Cardiac septum (tissue), 1 donor: ENCODE measurements at places on chromosomes 6 and 20.

DNA sequence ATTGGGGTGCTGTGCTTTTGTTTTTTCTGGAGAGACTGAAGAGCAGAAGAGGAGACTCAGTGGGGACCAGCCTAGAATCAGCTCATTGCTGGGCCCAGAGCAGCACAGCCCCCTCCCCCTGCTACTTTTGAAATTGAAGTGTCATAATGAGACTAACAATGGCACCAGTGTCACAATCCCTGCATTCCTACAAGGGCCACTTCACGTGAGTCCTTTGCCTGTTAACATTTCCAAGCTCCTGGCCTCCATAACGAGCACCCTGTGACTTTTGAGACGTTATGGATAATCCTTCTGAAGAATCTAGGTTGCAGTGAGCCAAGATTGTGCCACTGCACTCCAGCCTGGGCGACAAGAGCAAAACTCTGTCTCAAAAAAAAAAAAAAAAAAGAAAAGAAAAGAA lies 41.7 kb downstream of the CNBD2 start:
- DNase-seq = no peak

DNA sequence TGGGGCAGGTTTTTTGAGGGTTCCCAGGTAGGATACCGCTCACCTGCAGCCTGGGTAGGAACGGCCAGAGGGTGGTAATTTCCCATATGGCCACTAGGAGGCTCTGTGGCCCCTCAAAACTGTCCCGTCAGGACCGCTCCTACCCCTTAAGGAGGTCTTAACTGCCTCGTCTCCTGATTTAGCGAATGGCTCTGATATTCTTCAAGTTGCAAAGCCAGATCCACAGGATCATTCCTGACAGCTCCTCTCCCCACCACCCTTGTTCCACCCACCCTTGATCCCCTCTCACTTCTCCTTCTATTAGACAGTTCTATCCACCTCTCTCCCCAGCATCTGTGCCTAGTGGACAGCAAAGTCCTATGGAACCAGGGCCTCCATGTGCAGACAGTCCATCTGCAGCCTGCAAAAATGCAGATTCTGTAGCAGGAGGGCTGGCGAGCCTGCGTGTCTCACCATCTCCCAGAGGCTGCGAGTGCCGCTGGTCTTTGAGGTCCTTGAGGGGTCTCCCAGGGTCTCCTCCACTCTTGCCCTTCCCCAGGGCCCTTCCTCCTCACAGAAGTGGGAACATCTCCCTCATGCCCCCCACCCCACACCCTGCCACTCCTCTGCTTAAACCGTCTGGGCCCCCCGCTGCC lies 34.3 kb upstream of the ZBP1 start:
- peak; percentile 78 for DNase-seq

DNA sequence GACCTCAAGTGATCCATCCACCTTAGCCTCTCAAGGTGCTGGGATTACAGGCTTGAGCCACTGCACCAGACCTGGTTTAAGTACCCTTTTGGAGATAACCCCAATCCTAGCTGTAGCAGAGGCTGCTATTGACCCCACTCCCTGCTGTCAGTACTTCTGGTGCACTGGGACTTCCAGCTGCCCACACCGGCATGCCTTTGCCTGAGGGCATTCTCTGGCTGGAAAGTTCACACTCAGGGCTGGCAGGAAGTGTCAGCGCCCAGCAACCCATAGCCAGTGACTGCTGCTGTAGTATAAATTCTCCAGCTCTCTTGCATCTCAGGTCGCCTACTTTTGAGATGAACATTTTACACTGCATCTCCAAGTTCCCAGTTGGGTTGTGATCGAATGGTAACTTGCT lies 75.3 kb downstream of the UTRN start:
- no peak for DNase-seq

DNA sequence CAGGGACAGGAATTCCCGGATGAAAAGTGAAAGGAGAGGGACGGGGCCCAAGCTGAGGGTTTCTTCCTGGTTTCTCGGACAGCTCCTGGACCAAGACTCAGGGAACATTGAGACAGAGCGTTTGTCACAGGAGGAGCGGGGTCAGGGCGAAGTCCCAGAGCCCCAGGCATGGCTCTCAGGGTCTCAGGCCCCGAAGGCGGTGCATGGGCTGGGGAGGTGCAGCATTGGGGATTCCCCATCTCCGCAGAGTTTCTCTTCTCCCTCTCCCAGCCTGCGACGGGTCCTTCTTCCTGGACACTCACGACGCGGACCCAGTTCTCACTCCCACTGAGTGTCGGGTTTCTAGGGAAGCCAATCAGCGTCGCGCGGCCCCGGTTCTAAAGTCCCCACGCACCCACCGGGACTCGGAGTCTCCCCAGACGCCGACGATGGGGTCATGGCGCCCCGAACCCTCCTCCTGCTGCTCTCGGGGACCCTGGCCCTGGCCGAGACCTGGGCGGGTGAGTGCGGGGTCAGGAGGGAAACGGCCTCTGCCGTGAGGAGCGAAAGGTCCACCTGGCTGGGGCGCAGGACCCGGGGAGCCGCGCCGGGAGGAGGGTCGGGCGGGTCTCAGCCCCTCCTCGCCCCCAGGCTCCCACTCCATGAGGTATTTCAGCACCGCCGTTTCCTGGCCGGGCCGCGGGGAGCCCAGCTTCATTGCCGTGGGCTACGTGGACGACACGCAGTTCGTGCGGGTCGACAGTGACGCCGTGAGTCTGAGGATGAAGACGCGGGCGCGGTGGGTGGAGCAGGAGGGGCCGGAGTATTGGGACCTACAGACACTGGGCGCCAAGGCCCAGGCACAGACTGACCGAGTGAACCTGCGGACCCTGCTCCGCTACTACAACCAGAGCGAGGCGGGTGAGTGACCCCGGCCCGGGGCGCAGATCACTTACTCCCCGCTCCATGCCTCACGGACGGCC lies 54.6 kb upstream of the POLR1H start:
- DNase-seq = peak; percentile 78

DNA sequence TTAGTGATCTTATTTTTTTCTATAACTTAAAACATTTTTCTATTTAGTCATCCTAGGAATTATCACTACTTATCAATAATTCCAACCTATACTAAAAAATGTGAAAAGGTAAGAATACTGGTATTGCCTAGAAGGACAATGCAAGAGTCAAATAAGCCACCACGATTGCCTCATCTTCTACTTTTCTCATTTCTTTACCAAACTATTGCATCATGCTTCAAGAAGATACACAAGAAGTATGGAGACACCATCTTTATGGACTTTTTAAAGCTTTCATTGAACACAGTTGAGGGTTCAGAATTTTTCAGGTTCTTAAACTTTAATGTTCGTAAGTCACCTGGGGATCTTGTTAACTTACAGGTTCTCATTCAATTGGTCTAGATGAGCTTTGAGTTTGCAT lies 25.9 kb downstream of the ELOVL2 start:
- DNase-seq = no peak

DNA sequence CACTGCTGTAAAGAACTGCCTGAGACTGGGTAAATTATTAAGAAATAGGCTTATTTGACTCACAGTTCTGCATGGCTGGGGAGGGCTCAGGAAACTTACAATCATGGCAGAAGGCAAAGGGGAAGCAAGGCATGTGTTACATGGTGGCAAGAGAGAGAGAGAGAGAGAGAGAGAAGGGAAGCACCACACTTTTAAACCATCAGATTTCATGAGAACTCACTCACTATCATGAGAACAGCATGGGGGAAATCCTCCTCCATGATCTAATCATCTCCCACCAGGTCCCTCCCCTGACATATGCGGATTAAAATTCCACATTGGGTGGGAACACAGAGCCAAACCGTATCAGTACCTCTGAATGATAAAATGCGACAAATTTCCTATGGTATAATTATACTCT lies 203.9 kb upstream of the MARCKS start:
- DNase-seq = no peak

GRCh38 chr6:162325826-162326225 lies 401.7 kb downstream of the PRKN start:
- no peak for DNase-seq

GRCh38 chr6:4999586-4999985 lies 4.3 kb downstream of the RPP40 start:
- no peak for DNase-seq

- no peak for DNase-seq
Observed at GRCh38 chr6:12324099-12324498, 33.9 kb downstream of the EDN1 start.

DNA sequence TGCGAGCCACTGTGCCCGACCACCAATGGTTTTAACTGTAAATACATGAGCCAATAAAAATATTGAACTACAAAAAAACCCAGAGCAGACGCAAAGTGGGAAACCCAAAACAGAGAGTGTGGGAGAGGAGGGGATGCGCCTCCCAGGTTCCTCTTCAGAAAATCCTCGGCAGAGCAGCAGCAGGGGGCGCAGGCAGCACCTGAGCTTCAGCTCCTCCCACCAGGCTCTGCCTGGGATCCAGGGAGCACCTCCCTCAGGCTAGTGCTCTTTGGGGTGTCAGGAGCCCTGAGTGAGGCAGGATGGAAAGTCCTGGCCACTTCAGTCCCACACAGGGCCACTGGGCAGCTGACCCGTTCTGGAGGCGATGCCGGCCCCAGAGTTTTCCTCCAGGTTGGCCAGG lies 536.9 kb upstream of the CDH4 start:
- no peak for DNase-seq

DNA sequence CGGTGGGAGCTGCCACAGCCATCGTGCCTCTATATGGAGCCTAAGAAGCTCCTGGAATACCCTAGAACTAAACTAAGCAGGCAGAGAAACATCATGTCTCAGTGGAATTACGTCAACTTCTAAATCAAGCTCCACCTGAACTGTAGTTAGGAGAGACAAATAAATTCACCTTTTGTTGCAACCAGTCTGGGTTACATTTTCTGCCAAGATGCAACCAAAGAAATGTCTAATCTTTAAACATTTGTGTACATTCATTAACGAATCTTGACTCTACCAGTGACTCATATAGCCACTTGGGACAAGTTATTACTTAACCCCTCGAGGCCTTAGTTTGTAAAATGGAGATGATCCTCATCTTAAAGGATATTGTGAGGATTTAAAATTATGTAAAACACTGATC lies 8.9 kb downstream of the PTPRK start:
- no peak for DNase-seq

DNA sequence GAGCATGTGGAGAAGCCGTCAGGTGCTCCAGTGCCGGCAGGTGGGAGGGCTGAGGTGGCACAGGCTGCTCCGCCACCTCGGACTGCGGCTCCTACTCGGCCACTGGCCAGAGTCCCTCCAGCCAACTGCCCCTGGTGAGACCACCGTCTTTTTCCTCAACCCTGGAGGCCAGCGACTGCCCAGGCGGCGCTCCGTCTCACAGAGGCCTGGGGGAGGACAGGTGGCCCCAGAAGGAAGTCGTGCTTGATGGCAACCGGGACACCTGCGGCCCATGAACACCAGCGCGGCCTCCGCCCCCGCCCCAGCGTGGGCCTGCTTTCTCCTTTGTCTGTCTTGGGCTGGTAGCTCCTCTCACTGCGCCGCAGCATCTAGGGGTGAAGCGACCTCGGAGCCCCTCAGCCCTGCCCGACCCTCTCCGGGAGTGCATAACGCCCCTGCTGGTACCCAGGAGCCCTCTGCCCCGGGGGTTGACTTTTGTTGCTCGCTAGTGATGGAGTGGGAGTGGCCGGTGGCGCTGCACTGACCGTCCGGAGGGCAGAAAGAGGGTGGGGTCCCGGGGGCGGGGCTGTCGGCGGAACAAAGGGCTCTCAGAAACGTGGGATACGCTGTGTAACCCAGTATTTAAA lies 706 bp upstream of the TUBB2B start:
- DNase-seq = no peak
